ENCODE measurements at places on chromosomes 13 and 19.

GRCh38 chr13:69315039-69315438, 792.6 kb upstream of the ATXN8OS start:
- DNase-seq = no peak

GRCh38 chr13:44854313-44855060, 134.8 kb downstream of the NUFIP1 start:
- DNase-seq = no peak

- peak; percentile 73 for DNase-seq
Measured at GRCh38 chr13:53068585-53069520, 40.2 kb downstream of the OLFM4 start.

GRCh38 chr13:108834193-108834592, 204.8 kb downstream of the MYO16 start:
- no peak for DNase-seq

DNA sequence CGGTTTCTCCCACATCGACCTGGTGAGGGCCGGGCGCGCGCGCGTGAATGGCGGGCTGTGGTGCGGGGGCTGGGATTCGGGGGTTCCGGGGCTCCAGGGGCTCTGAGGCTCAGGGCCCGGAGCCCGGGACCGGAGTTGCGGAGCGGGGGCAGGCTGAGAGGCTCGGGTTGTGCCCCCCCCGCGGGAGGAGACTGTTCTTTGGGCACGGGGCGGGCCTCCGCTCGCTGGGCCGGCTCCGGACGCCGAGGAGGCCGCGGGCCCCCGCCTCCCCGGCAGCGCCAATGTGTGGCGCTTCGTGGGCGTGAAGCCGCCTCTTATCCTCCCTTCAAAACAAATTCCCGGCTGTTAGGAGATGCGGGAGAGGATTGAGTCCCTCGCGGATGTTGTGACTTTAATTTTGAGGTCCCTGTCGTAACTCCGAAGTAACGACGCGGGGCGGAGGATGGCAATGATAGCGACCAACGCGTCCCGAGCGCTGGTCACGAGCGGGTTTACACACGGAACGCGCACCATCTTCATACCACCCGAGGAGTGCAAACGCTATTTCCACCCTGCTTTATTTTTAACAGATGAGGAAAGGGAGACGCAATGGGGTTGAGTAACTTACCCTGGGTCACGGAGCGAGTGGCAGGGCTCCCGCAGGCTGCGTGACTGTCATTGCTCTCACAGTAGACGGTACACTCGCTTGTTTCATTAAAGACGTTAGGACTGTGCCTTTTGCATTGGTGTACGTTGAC, 536 bp downstream of the UBA2 start:
- no peak for DNase-seq

DNA sequence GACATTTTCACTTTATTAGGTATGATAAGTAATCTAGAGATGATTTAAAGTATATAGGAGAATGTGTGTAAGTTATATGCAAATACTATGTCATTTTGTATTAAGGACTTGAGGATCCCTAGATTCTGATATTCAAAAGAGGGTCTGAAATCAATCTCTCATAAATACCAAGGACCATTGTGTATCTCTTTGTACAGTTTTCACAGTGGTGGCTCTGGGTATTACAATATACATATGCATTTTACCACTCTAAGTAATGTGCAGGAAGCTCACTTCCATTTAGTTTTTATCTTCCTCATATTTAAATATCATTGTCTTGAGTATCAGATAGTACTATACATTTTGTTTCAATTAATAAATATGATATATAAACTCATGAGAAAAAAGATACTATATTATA, 862.6 kb upstream of the PCDH20 start:
- DNase-seq = no peak

DNA sequence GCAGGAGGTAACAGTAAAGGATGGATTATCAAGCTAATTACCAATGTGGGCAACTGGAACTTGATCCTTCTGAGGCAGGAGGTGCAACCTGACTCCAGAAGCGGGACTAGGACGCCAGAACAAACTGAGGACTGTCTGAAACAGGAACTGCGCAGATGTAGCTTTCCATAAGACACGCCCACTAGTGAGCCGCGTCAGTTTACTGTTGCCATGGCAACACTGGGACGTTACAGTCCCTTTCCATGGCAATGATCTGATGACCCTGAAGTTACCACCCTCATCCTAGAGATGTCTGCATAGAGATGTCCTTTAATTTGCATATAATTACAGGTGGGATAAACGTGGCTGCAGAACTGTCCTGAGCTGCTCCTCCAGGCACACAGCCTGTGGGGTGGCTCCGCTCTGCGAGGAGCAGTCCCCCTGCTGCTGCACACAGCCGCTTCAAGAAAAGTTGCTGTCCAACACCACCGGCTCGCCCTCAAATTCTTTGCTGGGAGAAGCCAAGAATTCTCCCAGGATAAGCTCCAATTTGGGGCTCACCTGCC, 816.6 kb downstream of the UQCRFS1 start:
- DNase-seq = no peak

DNA sequence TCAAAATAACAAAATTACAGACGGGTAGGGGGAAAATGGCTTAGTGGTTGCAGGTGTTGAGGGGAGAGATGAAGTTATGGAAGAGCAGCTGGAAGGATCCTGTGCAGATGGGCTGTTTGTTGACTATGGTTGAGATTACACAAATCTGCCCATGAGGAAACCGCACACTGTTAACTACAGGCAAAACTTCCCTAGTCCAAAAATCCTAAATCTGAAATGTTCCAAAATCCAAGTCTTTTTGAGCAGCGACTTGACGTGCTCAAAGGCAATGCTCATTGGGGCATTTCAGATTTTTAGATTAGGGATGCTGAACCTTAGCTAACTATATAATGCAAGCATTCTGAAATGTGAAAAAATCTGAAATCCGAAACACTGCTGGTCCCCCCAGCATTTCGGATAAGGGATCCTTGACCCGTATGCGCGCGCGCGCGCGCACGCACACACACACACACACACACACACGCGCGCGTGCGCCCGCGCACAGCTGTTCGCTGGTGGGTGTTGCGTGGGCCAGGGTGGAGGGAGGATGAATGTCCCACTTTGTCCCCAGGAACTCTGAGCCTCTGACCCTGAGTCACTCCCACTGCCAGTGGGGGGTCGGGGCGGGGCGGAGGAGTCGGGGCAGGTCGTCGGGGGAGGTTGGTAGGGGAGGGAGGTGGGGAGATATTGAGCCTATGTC, 6.8 kb downstream of the F2RL3 start:
- no peak for DNase-seq

Measured in left forelimb (tissue), 1 donor.